ENCODE measurements at places on chromosomes 13 and 19. TPM values are rescaled to one million over a fixed set of nuclear protein-coding genes. Genes with fewer than 3 reads are reported as not detected.

The PRR36 gene
- polyA plus RNA-seq = 0.27 TPM

The SIGLEC8 gene
- not detected for polyA plus RNA-seq

DNA sequence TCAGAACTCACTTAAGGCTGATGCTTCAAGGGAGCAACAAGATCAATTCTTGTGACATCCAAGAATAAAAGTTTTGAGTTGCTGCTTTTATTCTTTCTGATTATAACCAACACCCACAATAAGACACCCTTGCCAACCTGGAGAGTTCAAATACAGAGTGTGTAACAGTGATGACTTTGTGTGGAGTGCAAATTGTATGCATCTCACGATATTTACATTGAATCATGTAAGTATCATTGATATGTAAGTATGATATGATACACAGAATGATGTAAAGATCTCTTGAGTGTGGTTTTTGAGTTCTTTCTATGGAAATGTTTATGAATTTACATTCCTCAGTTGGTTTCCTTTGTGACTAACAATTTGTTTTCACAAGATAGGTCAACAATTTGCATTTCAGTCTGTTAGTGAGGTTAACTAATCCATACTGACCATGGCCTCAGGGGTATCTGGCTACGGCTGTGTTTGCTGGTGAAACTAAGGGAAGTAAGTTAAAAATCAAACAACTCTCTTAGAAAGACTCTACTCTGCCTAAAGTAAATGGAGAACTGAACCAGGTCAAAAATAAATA is 12.4 kb downstream of the LHFPL6 start:
- DNase-seq = no peak

DNA sequence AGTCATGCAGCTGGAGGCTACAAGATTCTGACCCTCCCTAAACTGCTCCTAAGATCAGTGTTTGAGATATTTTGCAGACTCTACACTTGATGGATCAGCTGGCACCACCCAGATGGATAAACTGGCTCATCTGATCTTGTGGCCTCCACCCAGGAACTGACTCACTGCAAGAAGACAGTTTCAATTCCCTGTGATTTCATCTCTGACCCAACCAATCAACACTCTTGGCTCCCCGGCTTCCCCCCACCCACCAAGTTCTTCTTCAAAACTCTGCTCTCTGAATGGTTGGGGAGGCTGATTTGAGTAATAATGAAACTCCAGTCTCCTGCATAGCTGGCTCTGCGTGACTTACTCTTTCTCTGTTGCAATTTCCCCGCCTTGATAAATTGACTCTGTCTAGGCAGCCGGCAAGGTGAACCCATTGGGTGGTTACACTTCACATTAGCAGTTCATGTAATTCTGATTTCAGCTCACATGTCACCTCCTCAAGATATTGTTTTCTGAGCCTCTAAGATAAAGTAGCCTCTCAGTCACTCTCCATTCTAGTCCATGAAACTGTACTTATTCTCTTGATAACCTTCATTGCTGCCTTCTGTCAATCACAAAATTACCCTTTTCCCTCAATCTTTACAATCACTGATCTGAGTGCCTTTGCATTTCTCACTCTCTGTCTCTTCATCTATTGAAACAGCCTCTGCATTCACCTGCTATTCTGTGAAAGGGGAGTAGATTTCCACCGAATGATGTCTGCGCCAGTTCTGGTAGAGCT is 9.9 kb upstream of the FPR3 start:
- no peak for DNase-seq

DNA sequence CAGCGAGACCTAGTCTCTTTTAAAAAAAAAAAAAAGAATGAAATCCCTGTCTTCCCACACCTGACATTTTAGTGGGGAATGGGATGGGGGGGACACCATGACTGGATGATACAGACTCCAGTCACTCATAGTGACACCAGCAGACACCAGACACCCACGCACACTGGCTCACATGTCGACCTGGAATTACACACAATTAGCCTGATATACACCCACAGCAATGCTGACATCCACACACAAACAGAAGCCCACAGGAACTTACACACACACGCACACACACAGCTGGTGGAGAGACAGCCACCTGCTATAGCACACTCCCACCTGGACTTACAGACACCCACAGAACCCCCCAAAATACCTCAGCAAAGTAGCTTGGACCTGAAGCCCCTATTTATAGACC is 8.3 kb upstream of the NANOS3 start:
- DNase-seq = no peak

GRCh38 chr19:8323781-8324185 is 2.5 kb downstream of the RPS28 start:
- no peak for DNase-seq

DNA sequence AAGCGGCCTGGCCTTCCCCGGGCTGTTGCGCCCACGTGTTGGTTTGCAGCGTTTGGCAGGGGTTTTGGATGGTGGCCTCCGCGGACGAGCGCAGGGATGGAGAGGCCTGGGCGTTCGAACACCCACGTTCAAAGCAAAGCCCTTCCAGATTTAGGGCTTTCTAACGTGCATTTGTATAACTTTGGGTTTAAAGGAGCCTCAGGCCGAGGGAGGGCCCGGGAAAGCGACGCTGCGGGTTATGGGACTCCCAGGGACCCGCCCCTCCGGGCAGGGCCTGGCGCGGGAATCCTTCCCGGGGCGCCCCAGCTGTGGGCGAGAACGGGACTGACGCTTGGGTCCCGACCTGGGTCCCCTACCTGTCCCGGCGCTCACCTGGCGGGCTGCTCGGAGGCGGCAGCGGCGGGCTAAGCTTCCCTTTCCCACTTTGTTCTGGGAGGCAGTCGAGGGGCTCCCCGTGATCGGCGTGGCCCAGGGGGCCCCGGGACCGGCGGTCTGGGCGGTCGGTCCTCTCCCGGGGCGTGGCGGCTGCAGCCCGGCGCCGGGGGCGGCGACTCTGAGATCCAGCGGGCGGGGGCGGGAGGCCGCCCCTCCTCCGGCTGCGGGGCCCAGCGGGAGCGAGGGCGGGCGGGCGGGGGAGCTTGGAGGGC is at the start of gene FBXO17:
FBXO17 (minus strand) TSS at position 529 of the 647 bp plus-strand sequence. CDS start 25,423 bp downstream, outside the sequence.
- DNase-seq = no peak

GRCh38 chr19:4401769-4402170 is 670 bp upstream of the CHAF1A start:
- DNase-seq = no peak
